ENCODE measurements at places on chromosomes 12 and 14.

- no peak for DNase-seq
These were observed 17.1 kb upstream of the DLK1 start for GRCh38 chr14:100709289-100710284.

- no peak for DNase-seq
These were observed 414.4 kb downstream of the DAD1 start for GRCh38 chr14:22174412-22175277.

DNA sequence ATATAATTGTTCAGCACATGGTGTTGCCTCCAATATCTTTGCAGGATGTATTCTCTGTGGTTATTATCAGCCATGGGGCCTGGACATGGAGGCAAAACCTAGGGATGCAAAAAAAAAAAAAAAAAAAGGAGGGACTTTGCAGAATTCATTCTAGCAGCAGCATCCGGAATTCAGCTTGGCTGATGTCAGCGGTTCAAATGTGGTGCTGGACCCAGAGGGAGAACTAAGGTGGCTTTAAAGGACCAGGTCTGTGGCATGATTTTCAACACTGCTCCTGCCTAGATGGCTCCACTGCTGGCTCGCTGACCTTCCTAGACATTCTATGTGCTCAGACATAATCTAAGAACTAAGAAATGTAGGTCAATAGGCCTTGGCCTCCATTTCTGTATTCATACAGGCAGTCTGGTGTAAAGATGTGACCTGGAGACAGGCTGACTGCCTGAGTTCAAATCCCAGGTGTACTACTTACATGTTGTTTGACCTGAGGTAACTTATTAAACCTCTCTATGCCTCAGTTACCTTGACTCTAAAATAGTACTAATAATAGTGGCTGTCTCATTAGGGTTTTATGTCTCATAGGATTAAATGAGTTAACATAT, 108.6 kb downstream of the PPM1A start:
- DNase-seq = no peak

DNA sequence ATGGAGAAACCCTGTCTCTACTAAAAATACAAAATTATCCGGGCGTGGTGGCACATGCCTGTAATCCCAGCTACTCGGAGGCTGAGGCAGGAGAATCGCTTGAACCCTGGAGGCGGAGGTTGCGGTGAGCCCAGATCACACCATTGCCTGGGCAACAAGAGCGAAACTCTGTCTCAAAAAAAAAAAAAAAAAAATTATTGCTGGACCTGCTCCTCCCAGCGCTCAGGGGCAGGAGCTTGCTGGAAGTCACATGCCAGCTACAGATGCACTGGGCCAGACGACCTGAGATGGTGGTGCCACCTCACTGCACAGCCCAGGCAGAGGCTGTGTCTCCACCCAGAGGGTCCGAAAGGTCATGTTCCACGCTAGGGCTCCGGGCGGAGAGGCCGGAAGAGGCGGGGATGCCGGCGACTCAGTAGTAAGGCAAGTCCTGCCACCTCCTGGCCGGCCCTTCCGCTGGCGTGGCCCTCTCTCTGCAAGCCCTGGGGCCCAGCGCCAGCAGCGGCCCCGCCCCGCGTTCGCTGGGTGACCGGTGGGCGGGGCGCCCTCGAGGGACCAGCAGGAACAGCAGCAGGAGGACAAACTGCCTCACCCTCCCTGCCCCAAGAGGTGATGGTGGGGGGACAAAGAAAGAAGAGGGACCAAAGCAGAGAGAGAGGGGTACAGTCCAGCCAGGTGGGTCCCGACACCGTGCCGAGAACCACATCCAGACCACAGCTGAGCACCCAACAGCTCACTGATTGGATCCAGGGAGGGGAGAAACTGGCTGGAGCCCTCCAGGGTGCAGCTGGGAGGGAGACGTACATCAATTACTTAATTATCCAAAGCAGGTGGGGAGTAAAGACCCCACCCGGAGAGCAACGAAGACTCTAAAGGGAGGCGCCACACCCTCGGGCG, 3.6 kb upstream of the RHOF start:
- no peak for DNase-seq

Measured in MM.1S (cell line).